ENCODE measurements at places on chromosomes 2 and 18.

GRCh38 chr2:130371723-130372054, 15.8 kb downstream of the PTPN18 start:
- no peak for DNase-seq

DNA sequence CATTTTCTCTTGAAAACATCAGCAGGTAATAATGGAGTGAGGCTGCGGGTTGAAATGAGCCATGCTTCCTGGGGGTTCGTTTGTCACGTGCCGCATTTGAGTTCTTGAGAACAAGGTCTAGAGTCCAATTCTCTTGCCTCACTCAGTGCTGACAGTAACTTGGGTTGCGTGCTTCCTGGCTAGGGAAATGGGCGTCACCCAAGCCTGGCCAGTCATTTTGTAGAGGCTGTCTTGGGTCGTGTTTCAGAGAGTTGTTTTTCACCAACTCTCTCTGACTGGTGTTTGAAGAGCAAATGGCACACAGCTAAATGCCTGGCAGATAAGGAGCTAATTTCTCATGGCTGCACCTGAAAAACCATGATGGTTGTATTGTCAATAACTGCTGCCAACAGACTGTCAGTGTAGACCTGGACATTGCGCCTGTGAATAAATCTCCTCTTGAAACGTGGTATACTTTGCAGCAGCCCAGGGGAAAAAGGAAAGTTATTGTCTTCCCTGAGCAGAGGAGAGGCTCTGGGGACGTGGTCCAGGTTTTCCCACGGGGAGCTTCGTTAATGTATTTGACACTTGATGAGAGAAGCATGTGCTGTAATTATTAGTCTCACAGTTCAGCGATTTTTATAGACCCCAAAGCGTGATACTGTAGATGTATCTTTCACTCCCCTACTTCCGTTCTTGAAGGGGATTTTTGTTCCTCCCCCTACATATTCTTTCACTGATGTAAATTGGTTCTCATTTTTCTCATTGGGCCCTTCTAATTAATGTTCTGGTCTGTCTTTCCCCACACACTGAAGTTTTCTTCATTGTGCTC, 196.0 kb downstream of the FHOD3 start:
- peak; percentile 74 for DNase-seq

- DNase-seq = no peak
Measured at GRCh38 chr18:31185186-31185950, 22.7 kb upstream of the DSC1 start.

DNA sequence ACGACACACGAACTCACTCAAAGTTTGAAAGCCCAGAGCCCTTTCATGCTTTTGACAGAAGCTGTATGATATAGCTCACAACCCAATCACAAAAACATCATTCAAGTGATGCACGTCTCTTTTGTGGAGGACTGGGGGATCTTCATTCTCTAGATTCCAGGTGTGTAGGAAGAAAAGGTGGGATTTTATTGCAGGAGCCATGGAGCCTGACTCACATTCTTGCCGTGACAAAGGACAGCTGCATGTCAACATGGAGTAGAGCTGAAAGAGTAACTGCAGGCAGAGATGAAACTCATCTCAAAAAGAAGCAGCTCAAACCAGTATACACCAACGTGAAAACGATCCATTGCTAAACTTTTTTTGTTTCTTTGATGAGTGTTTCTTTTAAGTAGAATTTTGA, 50.9 kb upstream of the PDE1A start:
- DNase-seq = no peak

GRCh38 chr2:142853912-142854311, 23.6 kb upstream of the KYNU start:
- no peak for DNase-seq

DNA sequence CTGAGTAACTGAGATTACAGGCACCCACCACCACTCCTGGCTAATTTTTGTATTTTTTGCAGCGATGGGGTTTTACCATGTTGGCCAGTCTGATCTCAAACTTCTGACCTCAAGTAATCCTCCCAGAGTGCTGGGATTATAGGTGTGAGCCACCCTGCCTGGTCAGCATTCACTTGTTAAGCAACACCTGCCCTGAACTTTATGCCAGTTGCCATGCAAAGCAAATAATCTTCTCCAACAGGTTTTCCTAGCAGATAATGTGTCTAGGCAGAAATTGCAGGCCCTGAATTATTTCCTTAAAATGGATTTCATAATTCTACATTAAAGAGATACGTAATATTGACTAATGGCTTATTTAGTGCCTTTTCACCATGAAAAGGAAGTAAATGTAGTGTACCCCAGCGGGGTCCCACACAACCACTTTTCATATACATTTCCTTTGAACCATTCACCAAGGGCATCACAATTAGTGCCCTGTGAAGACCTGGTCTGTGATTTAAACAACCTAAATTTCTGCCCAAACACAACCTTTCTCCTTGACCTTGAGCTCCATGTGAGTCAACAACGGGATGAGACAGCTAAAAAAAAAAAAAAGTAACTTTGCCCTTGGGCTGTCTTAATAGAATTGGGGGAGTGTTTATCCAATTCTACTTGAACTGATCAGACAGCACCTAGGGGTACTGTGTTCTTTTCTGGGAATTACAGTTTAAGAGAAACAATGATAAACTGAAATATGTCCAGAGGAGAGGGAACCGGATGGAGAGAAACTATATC, 41.6 kb downstream of the EEF1B2 start:
- DNase-seq = no peak

GRCh38 chr18:10049747-10050146, 135.9 kb downstream of the VAPA start:
- no peak for DNase-seq

GRCh38 chr2:210112871-210113270, 58.3 kb downstream of the KANSL1L start:
- DNase-seq = no peak

DNA sequence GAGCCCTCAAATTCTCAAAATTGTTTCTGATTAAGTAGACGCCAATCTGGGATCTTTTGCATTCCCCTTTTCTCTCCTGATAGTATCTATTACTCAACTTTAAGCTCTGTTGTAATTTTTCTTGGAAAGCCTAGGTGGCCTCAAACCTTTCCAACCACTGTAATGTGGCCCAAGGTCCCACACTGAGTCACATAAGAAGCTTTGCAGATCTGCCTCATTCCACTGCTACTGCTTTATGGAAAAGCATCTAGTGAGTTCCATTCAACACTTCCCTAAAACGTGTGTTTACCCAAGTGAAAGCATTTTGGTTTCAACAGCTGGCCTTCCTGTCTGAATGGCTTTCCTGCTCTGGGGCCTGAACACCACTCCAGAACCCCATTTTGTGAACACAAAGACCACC, 493.6 kb upstream of the SPHKAP start:
- no peak for DNase-seq

DNA sequence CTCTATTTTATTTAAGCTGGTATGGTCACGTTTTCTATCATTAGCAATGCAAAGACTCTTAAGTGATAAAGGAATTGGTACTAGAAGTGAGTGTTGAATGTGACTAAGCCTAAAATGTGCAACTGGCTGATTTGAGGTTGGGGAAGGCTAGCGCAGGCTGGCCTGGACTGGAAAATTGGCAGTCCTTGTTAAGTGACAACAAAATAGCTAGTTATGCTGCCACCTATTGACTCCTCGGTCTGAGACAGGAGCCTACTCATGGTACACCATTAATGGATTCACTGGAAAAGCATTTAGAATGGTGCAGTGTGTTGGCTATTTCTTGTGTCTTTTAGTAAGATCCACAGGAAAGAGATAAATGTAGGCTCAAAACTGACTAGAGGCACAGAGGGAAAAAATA, 5.7 kb upstream of the WIPF1 start:
- DNase-seq = peak; percentile 43

- no peak for DNase-seq
Measured at GRCh38 chr18:47911877-47912276, 18.6 kb downstream of the SMAD2 start.

DNA sequence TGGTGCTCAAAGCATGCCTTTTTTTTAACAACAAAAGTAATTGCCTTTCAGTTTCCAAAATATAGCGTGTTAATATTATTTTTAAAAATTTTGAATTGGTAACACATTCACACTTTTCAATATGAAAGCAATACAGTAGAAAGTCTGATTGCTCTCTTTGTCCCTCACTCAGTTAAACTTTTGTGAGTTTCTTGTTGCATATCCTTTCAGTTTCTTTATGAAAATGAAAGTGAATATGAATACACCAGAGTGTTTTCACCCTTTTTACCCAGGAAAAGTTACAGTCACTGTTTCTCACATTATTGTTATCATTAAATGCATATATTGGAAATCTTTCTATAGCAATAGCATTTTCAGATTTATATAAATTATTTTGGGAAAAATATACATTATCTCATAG, 377.4 kb upstream of the CRIM1 start:
- DNase-seq = no peak

DNA sequence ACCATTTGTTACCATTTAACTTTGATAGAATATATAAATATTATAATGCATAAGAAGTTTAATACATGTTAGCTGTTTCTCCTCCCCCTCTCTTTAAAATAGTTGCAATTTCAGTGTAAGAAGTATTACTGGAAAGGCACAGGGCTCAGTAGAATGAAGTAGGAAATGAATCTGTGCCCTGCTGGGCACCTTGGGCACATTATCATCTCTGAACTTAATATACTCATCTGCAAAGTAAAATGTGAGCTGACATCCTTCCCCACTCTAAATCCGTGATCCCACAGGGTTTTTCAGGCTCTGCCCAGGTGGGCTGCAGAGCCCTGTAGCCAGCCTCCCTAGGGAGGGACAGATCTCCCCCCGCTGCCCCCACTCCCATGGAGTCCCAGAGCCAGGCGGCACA, 56.8 kb downstream of the DPP4 start:
- DNase-seq = no peak

- no peak for DNase-seq
Measured at GRCh38 chr2:150462770-150463169, 24.7 kb downstream of the RND3 start.

- no peak for DNase-seq
Measured at GRCh38 chr2:98734162-98734561, 3.2 kb upstream of the MGAT4A start.

DNA sequence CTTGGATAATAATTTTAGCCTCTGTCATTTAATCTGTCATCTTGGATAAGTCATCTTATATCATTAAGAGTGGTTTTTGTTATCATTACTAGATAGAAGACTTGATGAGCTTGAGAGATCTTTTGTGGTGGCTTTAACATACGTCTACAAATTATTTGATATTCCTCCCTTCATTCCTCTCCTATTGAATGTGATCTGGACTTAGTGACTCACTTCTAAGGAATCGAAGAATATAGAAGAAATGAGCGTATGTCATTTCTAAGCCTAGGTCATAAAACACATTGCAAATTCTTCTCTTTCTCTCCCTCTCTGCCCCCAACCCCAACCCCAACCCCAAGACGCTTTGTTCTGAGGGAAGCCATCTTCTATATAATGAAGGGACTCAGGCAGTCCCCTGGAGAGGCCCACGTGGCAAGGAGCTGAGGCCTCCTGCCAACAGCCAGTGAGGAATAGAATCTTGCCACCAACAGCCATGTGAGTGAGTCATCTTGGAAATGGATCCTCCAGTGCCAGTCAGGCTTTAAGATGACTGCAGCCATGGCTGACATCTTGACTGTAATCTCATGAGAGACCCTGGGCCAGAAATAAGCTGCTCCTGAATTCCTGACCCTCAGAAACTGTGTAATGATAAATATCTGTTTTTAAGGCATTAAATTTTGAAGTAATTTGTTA, 221.6 kb upstream of the SP5 start:
- DNase-seq = no peak

DNA sequence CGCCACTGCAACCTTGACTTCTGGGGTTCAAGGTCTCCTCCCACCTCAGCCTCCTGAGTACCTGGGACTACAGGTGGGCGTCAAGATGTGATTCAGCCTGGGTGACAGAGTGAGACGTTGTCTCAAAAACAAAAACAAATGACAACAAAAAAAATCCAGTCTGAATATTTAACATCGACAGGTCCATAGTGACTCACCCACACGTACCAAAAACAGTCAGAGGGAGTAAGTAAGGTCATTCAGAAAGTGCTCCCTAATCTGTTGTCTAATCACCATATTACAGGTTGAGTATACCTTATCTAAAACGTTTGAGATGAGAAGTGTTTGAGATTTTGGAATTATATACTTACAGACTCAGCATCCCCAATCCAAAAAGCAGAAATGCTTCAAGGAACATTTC, 24.4 kb downstream of the SAP130 start:
- DNase-seq = no peak

GRCh38 chr2:74876081-74876886, 42.4 kb downstream of the HK2 start:
- peak; percentile 52 for DNase-seq

- no peak for DNase-seq
Measured at GRCh38 chr2:120279708-120280107, 27.1 kb downstream of the RALB start.

DNA sequence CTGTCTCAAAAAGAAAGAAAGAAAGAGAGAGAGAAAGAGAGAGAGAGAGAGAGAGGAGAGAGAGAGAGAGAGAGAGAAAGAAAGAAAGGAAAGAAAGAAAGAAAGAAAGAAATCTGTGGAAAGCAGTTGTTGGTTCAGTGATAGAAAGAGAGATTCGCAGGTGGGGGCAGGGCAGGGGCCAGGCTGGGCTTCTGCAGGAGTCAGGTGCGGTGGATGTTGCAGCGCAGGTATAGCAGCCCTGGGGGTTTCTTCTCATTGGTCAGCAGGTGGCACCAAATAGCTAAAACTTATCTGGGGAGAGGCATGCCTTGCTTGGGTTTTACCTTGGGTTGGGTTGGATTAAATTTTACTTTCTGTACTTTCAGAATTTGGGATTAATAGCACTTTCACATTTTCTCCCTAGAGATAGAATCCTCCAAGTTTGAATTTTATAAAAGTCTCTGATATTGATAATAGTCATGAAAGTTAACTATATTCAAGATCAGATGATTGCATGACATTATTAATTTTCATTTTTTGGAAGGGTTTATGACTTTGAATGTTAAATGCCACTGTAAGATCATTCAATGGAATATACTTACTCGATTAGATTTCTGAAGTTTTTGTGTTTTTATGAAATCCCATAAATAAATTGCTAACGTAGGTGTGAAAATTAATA, 66.6 kb downstream of the SPTBN1 start:
- peak; percentile 76 for DNase-seq

GRCh38 chr2:182503886-182504285, 77.0 kb upstream of the PDE1A start:
- no peak for DNase-seq

- DNase-seq = peak; percentile 52
Measured at GRCh38 chr2:24721470-24721869, 71.7 kb downstream of the PTRHD1 start.

- no peak for DNase-seq
Measured at GRCh38 chr2:134306521-134306920, 52.6 kb downstream of the MGAT5 start.

GRCh38 chr2:74026687-74027241, 42.1 kb downstream of the TET3 start:
- DNase-seq = no peak

DNA sequence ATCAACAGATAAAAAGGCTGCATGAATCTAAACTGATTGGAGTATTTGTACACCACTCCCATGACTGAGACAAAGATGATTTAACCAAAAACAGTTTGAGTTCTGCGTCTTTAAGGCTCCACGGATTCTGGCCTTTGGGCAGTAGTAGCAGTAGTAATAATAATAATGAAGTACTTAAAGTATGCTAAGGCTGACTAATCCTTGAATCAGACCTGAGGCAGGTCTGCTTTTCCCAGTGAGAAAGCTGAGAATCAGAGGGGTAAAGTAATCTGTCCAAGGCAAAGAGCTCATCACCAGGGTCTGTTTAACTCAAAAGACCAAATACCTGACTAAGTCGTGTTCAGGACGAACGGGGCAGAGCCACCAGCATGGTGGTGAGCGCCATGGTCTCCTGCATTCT, 61.4 kb downstream of the ID2 start:
- no peak for DNase-seq

GRCh38 chr18:31920277-31920676, 22.7 kb downstream of the TRAPPC8 start:
- no peak for DNase-seq

GRCh38 chr18:71443706-71444480, 1100.2 kb downstream of the CBLN2 start:
- DNase-seq = no peak

Measured in NCI-H1105 (cell line).